ENCODE measurements at places on chromosomes 5 and 9. TPM values are rescaled to one million over a fixed set of nuclear protein-coding genes. Genes with fewer than 3 reads are reported as not detected.

CBY3 gene
- 1.4 TPM for total RNA-seq

EPB41L4B gene
- 1.1 TPM for total RNA-seq

RHOBTB3 gene
- total RNA-seq = 34.1 TPM

ZNF354C gene
- total RNA-seq = 8.8 TPM

CATSPER3 gene
- not detected for total RNA-seq

EHMT1 gene
- 67.6 TPM for total RNA-seq

PCDHGA3 gene
- total RNA-seq = 9.1 TPM

CCL27 gene
- not detected for total RNA-seq

COL5A1 gene
- 127 TPM for total RNA-seq

SLCO4C1 gene
- total RNA-seq = 0.35 TPM

CD274 gene
- total RNA-seq = 2.2 TPM

STOML2 gene
- 84.1 TPM for total RNA-seq

MOB3B gene
- 6.6 TPM for total RNA-seq

PCDHAC2 gene
- total RNA-seq = 0.71 TPM

SGCD gene
- 40.3 TPM for total RNA-seq

SLC24A2 gene
- not detected for total RNA-seq

TMEM215 gene
- total RNA-seq = not detected

WNK2 gene
- total RNA-seq = 0.95 TPM

PNPLA7 gene
- total RNA-seq = 21.4 TPM

PRDM9 gene
- total RNA-seq = not detected

GEMIN5 gene
- total RNA-seq = 13.4 TPM

PCDHGB3 gene
- 15.4 TPM for total RNA-seq

PRPF4 gene
- total RNA-seq = 20.6 TPM

ASTN2 gene
- total RNA-seq = 6.8 TPM

DIPK1B gene
- total RNA-seq = 6.9 TPM

LCN15 gene
- not detected for total RNA-seq

NSUN2 gene
- 52.6 TPM for total RNA-seq

AGXT2 gene
- total RNA-seq = not detected

ZNF883 gene
- 0.95 TPM for total RNA-seq

EEIG1 gene
- 20.4 TPM for total RNA-seq

SLC34A1 gene
- total RNA-seq = not detected
